ENCODE measurements at places on chromosomes 2 and 18.

DNA sequence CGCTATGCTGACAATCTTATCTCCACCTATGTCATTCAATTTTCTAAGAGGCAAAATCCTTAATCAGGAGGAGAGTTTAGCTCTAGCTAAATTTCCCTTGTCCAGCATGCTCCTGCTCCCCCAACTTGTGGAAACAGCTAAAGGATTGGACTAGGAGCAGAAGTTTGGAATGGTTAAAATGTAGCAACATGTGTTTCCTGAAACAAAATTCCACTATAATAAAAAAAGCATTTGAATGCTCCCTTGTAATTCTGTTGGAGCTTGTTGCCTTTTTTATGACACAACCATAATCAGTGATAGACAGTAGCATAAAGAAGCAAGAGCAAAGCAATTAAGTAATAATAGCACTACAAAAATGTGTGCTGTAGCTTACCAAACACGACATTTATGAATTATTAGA lies 6.9 kb downstream of the ACTR3 start:
- no peak overlapping the region for H3K27ac ChIP-seq
- DNase-seq, result no peak
- no peak overlapping the region for H3K4me3 ChIP-seq
- H3K27me3 ChIP-seq, result no peaks in the 10 kb centered on the region
- H3K36me3 ChIP-seq, result peaks cover 20% of the 10 kb centered on the region
- H3K4me1 ChIP-seq, result peaks cover 58% of the 10 kb centered on the region

DNA sequence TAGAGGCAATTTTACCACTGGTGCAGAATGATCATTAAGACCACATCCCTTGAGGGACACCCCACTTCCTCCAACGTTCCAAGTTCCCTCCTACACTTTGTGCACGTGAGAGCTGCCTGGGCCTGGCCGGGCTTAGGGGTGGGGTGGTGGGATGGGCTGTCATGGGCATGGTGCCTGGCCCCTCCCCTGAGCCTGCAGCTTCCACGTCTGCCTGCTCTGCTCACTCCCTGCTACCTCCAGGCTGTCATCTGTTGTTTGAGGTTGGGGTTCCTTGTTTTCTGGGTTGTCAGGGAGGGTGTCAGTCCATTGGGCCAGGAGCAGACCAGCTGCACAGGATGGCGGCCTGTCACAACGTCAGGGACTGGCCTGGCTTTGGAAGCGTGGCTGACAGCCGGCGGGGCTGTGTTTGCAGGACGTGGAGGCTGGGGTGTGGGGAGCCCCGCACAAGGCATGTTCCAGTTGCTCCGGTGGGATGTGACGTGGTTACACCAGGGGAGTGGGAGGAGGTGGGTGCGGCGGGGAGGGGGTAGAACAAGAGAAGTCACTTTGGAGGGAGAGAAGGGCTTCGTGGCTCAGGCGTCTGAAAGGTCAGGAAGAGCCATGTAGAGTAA lies 72.3 kb downstream of the RTP5 start:
- H3K27me3 ChIP-seq, result peaks cover 26% of the 10 kb centered on the region
- no peak overlapping the region for H3K4me3 ChIP-seq
- peaks cover 13% of the 10 kb centered on the region for H3K4me1 ChIP-seq
- no peak overlapping the region for H3K27ac ChIP-seq
- DNase-seq, result no peak

DNA sequence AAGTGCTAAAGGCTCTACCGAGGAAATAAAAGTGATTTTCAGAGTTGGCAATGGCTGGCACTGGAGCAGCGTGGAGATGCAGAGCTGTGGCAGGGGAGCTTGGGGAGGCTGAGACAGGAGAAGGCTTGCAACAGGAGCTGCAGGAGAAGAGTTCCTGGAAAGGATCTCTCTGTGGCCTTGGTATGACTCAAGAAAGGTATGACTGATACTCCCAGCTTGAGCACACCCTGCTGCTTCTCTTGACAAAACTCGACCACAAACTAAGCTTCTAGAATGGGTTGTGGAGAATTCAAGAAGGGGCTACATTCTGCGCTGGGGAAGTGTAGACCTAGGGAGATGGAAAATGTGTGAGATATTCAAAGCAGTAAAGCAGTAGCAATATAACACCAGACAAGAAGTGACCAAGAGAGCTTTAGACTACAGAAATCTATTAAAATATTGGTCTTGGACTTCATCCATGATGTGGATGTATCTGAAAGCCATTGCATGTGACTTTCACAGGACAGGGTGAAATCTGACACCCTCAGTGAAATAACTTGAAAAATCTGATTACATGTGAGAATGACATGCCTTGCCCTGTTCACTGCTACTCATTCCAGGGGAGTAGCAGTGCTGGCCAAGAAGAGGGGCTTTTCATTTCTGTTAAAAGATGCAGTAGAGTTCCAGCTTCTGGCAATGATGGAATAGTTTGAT lies 41.5 kb downstream of the SUCLG1 start:
- no peaks in the 10 kb centered on the region for H3K4me1 ChIP-seq
- peaks cover 3% of the 10 kb centered on the region for H3K27me3 ChIP-seq
- no peak overlapping the region for H3K4me3 ChIP-seq

GRCh38 chr18:39318008-39318407 lies 1752.4 kb upstream of the CELF4 start:
- no peak overlapping the region for H3K27ac ChIP-seq
- H3K4me1 ChIP-seq, result peaks cover 37% of the 10 kb centered on the region
- H3K36me3 ChIP-seq, result no peaks in the 10 kb centered on the region
- H3K4me3 ChIP-seq, result no peak overlapping the region
- DNase-seq, result no peak

DNA sequence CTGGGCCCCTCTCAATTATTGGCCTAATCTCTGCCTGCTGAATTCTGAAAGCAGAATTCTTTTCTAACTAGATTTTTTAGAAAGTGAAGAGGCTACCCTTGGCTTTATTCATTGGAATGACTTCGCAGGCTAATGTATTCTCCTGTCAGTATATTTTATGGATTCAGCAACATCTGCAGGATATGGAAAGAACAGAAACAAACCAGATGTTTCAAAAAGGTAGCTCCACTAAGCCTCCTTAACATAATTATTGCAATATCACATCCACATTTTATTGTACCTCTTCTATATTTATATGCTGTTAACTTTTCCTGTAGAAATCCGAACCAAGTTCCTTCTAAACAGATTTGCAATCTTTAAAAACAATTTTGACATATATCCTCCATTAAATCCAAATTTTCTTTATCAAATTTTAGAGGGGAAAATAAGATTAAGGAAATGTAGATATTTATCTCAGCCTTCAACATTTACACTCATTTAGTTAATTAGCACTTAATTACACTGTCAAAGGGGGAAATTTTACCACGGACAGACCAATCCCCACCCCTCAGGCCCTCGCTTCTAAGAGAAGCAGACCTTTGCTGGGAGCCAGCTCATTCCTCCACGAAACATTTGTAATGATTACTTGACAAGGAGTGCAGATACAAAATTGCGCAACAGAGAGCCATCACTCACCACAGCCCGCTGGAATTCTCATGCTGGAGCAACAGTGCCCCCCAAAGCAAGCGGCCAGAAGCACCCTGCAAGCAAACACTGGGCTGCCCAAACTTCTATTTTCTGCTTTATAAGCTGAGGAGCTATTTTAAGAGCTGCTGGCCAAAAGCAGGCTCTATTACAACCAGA lies 253.4 kb downstream of the ETAA1 start:
- peaks cover 14% of the 10 kb centered on the region for H3K36me3 ChIP-seq
- H3K27me3 ChIP-seq, result no peaks in the 10 kb centered on the region
- peak overlapping the region; percentile 68 for H3K27ac ChIP-seq
- peak; percentile 72 for DNase-seq

DNA sequence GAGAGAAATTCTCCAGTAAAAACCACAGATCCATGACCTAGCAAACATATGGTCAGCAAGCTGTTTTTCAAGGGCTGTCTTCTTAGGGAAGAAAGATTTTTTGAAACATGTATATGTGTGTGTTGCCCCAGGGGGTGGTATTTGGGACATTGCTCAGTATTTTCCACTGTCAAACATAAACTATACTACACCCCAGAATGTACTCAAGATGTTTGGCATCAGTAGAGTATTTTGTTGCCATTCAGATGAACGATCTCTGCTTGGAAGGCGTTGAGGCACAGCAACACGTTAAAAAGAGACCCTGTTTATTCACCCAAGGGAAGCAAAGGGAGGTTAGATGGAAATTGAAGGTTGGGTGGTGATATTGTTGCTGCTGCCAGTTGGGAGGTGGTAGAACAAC lies 30.0 kb downstream of the EEF1B2 start:
- no peak overlapping the region for H3K4me3 ChIP-seq
- H3K27me3 ChIP-seq, result peaks cover 10% of the 10 kb centered on the region
- H3K27ac ChIP-seq, result no peak overlapping the region
- no peaks in the 10 kb centered on the region for H3K36me3 ChIP-seq
- DNase-seq, result no peak

DNA sequence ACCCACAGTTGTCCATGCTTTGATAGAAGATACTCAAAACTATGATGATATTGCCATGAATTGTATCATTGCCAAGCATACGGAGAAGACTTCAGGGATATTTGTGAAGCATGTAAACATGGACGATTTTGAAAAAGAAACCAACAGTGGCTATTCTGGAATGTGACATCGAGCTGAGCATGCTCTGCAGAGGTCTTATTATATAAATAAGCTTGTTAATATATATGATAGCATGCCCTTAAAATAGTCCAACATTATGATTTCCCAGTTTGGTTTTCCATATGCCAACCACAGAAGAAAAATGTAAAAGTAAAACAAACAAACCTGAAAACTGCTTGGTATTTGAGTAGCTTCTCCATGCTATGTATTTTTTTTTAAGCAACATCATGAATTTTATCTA lies 159.1 kb downstream of the LNPK start:
- no peak for DNase-seq
- H3K27me3 ChIP-seq, result peaks cover 16% of the 10 kb centered on the region
- no peak overlapping the region for H3K27ac ChIP-seq
- H3K36me3 ChIP-seq, result no peaks in the 10 kb centered on the region

GRCh38 chr18:47203626-47204464 lies 27.7 kb upstream of the IER3IP1 start:
- H3K27me3 ChIP-seq, result peaks cover 16% of the 10 kb centered on the region
- H3K36me3 ChIP-seq, result no peaks in the 10 kb centered on the region
- no peak overlapping the region for H3K27ac ChIP-seq
- peaks cover 19% of the 10 kb centered on the region for H3K4me1 ChIP-seq
- H3K4me3 ChIP-seq, result no peak overlapping the region
- no peak for DNase-seq

- H3K4me3 ChIP-seq, result no peak overlapping the region
- peak overlapping the region; percentile 92 for H3K27ac ChIP-seq
- no peaks in the 10 kb centered on the region for H3K36me3 ChIP-seq
- H3K4me1 ChIP-seq, result peaks cover 42% of the 10 kb centered on the region
- no peak for DNase-seq
- peaks cover 23% of the 10 kb centered on the region for H3K27me3 ChIP-seq
These were observed 5.2 kb upstream of the TPO start for GRCh38 chr2:1407950-1408675.

DNA sequence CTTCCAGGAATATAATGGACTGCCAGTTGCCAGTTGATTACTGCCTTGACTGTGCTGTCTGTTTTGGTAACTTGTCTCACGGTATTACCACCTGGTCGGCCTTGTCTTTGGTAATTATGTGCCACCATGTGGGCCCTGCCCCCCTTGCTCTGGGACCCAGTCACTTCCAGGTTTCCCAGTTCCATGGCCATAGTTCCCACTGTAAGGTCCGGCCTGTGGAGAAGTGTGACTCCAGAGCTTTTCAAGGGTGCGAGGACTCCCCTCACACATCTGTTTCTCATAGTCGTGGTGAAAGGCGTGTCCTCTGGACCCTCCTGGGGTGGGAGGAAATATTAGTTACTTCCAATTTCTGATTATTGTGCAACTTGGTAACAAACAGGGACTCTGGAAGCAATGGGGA lies 150.5 kb downstream of the SEPTIN10 start:
- H3K36me3 ChIP-seq, result peaks cover 16% of the 10 kb centered on the region
- H3K27me3 ChIP-seq, result no peaks in the 10 kb centered on the region
- peaks cover 16% of the 10 kb centered on the region for H3K4me1 ChIP-seq
- no peak for DNase-seq

- H3K4me3 ChIP-seq, result no peak overlapping the region
- no peaks in the 10 kb centered on the region for H3K27me3 ChIP-seq
- H3K36me3 ChIP-seq, result no peaks in the 10 kb centered on the region
- H3K4me1 ChIP-seq, result no peaks in the 10 kb centered on the region
- no peak overlapping the region for H3K27ac ChIP-seq
These were observed 82.4 kb downstream of the EXOC6B start for GRCh38 chr2:72743481-72743880.

DNA sequence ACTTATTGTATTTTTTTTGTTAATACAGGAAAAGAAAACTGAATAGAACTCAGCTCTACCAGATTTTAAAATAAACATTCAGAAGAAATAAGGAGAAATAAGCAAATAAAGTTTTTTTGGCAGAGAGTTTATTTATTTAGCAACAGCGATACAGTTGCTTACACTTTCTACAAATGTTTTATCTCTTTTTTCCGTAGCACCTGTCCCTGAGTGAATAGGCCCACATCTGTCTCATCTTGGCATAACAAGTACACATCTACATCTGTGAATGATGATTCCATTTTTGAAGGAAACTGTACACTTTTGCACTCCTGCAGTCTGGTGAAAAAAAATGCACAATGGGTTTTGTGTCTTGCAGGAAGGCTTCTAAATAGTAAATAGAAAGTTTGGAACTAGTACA lies 783.6 kb upstream of the ZEB2 start:
- H3K4me3 ChIP-seq, result no peak overlapping the region
- no peak for DNase-seq
- H3K27me3 ChIP-seq, result no peaks in the 10 kb centered on the region

- peaks cover 52% of the 10 kb centered on the region for H3K4me1 ChIP-seq
- no peak overlapping the region for H3K27ac ChIP-seq
- H3K36me3 ChIP-seq, result no peaks in the 10 kb centered on the region
- no peak overlapping the region for H3K4me3 ChIP-seq
- DNase-seq, result no peak
These were observed 63.6 kb downstream of the ACKR3 start for GRCh38 chr2:236633219-236633570.

GRCh38 chr2:150572961-150573395 lies 85.5 kb upstream of the RND3 start:
- peaks cover 7% of the 10 kb centered on the region for H3K27me3 ChIP-seq
- H3K4me3 ChIP-seq, result no peak overlapping the region
- H3K27ac ChIP-seq, result no peak overlapping the region
- H3K36me3 ChIP-seq, result peaks cover 6% of the 10 kb centered on the region
- DNase-seq, result no peak
- peaks cover 4% of the 10 kb centered on the region for H3K4me1 ChIP-seq

- no peak for DNase-seq
- no peaks in the 10 kb centered on the region for H3K36me3 ChIP-seq
- H3K27me3 ChIP-seq, result peaks cover 70% of the 10 kb centered on the region
These were observed 2.1 kb downstream of the DOCK10 start for GRCh38 chr2:225040142-225040541.

DNA sequence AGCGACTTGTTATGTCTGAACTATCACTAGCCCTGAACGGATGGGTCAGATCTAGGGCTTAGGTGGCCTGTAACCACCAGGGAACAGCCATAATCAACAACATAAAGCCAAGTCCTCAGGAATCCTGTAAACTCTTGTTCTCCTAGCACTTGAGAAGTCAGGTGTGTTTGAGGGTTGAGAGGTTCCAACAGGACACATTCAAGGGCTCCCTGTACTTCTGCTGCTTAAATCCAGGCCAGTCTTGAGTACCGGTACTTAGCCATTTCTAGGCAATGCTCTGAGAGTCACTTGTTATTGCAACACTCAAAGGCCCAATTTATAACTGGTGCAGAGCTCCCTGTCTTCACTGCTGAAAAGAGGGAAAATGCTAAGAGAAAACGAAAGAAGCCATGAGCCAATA lies 21.6 kb upstream of the SLC40A1 start:
- DNase-seq, result no peak
- no peaks in the 10 kb centered on the region for H3K4me1 ChIP-seq
- no peaks in the 10 kb centered on the region for H3K36me3 ChIP-seq
- H3K27ac ChIP-seq, result no peak overlapping the region
- no peak overlapping the region for H3K4me3 ChIP-seq

- H3K36me3 ChIP-seq, result no peaks in the 10 kb centered on the region
- H3K27ac ChIP-seq, result peak overlapping the region; percentile 55
- peaks cover 36% of the 10 kb centered on the region for H3K4me1 ChIP-seq
- no peak for DNase-seq
- H3K27me3 ChIP-seq, result peaks cover 2% of the 10 kb centered on the region
These were observed 2083.1 kb upstream of the PIK3C3 start for GRCh38 chr18:39871961-39872360.
